Urothelium cell line (cell line): ENCODE measurements at places on chromosomes 7 and 10.

GRCh38 chr7:150903606-150904005 is 51.3 kb downstream of the AOC1 start:
- DNase-seq, result peak; percentile 62

DNA sequence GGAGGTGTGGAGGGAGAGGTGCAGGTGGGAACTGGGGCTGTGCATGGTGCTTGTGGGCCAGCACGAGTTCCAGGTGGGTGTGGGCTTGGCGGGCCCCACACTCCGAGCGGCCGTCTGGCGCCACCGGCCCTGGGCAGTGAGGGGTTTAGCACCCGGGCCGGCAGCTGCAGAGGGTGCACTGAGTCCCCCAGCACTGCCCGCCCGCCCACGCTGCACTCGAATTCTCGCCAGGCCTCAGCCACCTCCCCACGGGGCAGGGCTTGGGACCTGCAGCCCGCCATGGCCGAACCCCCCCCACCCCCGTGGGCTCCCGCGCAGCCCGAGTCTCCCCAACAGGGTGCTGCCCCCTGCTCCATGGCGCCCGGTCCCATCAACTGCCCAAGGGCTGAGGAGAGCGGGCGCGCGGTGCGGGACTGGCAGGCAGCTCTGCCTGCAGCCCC is 810.2 kb downstream of the PCDH15 start:
- no peak for DNase-seq

GRCh38 chr7:88485821-88486220 is 179.1 kb upstream of the STEAP4 start:
- no peak for DNase-seq

GRCh38 chr10:30013757-30014156 is 45.6 kb downstream of the JCAD start:
- DNase-seq, result no peak

- DNase-seq, result no peak
Observed at GRCh38 chr7:99293650-99294049, 21.0 kb downstream of the MYH16 start.

GRCh38 chr10:45514291-45515270 is 140.6 kb downstream of the ALOX5 start:
- no peak for DNase-seq

DNA sequence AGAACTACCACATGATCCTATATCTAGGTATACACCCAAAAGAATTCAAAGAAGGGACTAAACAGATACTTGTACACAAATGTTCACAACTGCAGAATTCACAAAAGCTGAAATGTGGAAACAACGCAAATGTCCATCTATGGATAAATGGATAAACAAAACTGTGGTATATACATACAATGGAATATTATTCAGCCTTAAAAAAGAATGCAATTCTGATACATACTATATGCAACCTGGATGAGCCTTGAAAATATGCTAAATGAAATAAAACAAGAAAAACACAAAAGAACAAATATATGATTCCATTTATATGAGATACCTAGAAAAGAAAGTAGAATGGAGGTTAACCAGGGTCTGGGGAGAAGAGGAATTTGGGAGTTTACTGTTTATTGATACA is 7.2 kb downstream of the FAM133B start:
- no peak for DNase-seq

DNA sequence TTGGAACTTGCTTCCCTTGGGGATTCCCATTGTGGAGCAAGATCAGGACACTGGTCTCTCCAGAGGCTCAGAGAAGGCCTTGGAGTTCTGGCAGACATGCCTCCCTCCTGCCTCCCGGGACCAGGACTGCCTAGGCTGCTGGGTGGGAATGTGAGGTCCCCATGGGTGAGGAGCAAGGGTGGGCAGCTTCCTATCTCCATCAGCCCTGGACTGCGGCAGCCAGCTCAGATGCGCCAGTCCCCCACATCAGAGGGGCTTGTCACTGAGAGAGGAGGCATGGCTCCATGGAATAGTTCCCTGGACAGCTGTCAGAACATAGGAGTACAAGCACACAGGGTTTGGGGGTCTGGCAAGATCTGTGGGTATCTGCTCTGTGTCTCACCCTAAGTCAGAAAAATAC is 17.3 kb downstream of the GPR26 start:
- DNase-seq, result no peak

DNA sequence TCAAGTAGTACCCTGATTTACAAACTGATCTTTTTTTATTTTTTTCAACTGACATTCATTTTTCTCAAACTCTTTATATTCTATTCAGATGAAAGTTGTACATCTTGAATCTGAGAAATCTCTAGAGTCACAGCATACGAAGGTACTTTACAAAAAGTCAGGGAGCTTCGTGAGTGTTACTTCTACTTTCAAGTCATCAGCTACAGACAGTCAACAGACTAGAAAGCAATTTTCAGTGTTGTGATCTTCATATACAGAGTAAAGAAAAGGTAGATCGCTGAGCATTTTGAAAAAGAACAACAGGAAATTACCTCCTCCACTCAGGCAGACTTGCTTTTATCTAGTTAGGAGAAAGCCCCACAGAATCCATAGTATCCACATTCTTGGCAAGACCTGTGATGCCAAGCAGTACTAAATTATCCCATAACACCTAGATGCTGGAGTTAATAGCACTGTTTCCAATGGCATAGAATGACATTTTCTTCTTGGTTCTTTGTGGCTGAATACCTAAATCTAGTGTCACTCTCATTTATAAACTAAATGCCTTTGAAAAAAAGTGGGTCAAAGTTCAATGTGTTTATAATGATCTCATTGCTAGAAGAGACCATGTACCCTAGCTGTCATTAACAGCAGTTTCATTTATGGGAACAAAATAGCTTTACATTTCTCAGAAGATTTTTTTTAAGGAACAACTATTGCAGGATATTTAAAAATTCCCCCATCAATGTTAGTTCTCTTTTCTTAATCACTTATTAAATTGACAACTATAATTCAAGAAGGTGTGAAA is 12.0 kb upstream of the ZNF800 start:
- no peak for DNase-seq

DNA sequence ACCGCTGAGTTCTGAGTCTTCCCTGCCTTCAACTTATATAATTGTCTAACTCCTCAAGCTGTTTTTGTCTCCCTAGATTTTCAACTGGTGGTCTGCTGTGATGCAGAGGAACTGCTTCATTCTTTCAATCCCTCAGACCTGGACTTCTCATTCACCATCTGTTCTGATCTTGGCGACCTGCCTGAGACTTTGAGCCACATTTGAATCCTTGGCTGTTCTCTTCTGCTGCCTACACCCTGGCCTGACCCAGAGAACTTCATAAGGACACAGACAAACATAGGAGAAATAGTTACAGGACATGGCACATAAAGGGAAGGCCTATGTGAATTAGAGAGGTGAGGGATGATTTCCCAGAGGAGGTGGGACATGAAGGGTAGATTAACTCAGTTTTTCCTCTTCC is 326.7 kb downstream of the PTEN start:
- DNase-seq, result no peak

DNA sequence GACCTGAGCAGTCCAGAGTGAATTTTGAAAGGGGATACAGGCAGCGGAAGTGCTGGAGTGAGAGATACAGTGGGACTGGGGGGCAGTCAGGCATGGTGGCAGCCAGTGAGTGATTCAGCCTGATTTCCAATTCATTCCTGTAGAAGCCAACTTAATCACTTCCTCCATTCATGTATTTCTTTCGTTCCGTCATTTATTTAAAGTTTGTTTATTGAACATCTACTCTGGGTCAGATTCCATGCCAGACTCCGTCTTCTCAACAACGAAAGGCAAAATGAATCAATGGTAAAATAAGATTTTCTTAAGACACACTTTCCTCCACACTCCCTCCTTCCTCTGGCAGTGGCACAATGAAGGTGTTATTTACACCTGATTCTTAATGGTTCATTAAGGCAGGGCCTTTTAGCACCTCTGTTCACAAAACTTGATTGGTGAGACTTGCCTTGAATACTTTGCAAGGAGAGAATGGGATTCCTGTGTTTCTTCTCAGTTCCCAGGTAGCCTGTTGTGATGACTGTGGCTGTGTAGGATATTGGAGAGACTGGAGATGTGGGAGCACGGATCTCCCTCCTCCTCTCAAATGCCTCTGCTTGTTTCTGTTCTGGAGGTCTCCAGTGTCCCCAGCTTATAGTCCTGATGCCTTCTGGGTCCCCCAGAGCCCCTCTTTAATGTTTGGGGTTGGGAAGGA is 27.9 kb downstream of the ADCYAP1R1 start:
- DNase-seq, result no peak

GRCh38 chr7:50853311-50853710 is 70.6 kb upstream of the GRB10 start:
- DNase-seq, result no peak

- no peak for DNase-seq
Observed at GRCh38 chr10:662686-663465, 26.6 kb downstream of the DIP2C start.

DNA sequence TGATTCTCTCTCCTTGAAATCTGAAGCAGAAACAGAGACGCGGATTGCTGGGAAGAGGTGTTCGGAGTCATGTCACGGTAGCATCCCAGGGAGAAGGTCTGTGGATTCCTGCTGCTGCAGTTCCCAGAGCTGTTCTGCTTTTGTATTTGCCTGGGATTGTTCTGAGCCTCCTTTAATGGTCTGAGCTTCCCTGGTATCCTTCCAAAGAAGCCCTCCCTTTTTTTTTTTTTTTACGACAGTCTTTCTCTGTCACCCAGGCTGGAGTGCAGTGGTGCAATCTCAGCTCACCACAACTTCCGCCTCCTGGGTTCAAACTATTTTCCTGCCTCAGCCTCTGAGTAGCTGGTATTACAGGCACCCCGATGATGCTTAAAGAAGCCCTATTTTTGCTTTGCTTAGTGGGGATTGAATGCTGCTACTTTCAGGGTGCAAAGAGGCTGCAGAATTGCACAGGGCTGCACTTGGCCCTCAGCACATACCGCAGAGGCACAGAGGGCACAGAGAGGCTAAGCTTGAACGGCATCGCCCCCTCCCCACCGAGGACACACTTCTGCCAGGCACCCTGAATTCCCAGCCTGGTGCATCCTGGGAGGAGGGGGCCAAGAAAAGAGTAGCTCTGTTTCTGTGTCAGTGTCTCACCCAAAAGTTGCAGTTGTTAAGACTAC is 208.6 kb upstream of the GALNT17 start:
- peak; percentile 48 for DNase-seq

GRCh38 chr10:104254493-104255310 is at the start of gene GSTO1:
Gene GSTO1 (plus strand): TSS chr10:104254892. CDS start chr10:104254929, 37 bp downstream.
- DNase-seq, result peak; percentile 87

GRCh38 chr7:42572056-42572455 is 335.0 kb upstream of the GLI3 start:
- DNase-seq, result no peak

GRCh38 chr7:92880212-92881090 is 44.1 kb upstream of the CDK6 start:
- DNase-seq, result peak; percentile 16

- no peak for DNase-seq
Observed at GRCh38 chr7:158396301-158396905, 191.2 kb downstream of the PTPRN2 start.

- peak; percentile 77 for DNase-seq
Observed at GRCh38 chr10:71396084-71396710, 523 bp upstream of the CDH23 start.

DNA sequence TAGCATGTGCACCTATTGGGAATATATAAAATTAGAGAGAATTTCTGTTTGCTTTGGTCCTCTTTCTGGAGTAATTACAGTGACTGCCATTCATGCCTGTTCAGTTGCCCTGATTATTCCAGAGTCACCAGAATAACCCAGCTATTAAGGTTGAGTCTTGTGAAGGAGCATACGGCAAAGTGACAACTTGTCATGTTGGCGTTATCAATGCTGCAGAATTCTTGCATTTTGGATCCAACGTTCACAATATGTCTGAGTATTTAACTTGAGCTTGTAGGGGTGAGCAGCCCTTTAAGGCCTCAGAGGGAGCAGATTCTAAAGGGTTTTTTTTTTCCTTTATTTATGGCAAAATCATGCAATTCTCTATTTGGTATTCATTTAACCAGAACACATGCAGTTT is 419.4 kb upstream of the MGMT start:
- DNase-seq, result no peak

DNA sequence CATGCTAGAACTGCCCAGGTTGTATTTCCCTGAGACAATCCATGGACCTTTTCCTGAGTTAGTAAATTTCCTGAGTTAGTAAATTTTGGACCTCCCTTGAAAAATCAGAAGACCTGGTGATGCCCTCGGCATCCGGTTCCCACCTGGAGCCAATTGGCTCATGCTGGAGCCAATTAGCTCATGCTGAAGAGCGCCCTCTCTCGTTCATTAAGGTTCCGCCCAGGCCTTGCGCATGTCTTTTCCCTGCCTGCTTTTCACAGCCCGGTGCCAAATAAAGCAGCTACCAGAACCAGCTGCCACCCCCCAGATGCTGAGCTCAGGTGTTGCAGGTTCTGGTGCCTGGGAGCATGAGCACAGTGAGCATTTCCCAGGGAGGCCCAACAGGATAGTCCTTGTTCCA is 96.2 kb downstream of the APBB1IP start:
- DNase-seq, result no peak

- no peak for DNase-seq
Observed at GRCh38 chr10:66258693-66259092, 667.1 kb upstream of the LRRTM3 start.

DNA sequence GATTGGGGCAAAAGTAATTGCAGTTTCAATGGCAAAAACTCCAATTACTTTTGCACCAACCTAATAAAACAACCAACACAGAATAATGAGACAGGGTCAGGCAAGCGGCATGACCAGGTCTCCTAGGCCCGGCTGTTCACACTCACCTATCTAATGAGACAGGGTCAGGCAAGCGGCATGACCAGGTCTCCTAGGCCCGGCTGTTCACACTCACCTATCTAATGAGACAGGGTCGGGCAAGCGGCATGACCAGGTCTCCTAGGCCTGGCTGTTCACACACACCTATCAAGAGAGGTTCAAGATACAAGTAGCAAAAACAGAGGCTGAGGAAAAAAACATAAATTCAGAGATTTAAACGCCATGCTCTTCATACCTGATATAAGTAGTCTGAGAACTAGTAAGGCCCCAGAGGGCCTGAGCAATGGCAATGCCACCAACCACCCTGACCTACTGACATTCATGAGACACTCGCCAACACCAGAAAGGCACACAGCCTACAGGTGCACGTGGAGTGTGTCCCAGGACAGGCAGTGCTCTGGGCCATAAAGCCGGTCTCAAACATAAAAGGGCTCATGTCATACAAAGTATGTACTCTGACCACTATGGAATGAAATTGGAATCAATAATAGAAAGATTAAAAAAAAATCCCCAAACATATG is 40.6 kb upstream of the NCAPG2 start:
- DNase-seq, result no peak

- no peak for DNase-seq
Observed at GRCh38 chr10:73494877-73495225, 973 bp downstream of the PPP3CB start.

DNA sequence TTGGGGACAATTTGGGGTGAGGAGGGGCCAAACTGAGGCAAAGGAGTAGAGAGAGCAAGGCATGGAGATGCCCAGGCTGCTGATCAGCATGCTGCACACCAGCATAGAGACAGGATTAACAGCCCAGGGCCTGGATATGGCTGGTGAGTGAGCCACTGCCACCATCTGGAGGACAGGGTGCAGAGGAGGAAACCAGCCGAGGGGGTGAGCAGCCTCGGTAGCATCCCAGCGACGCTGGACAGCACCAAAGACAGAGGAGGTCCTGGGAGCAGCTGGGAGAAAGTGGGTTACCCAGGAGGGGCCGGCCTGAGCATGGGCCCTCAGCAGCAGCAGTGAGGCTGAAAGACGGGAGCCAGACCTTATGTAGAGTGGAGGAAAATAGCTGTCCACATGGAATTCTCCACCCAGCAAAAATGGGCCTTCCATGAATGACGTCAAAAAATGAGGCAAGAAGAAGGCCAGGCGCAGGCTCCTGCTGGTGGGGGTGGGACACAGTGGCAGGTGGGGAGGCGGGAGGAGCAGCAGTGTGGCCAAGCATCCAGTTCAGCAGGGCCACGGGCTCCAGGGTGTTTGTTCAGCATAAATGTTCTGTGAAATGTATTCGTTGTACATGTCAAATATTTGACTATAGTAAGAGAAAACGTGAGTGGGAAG is 16.7 kb downstream of the RET start:
- peak; percentile 56 for DNase-seq
